Thoracic aorta (tissue), 2 donors: ENCODE measurements at places on chromosomes 2 and 18.

- DNase-seq = no peak
Measured at GRCh38 chr18:10528439-10528838, 2.6 kb downstream of the NAPG start.

DNA sequence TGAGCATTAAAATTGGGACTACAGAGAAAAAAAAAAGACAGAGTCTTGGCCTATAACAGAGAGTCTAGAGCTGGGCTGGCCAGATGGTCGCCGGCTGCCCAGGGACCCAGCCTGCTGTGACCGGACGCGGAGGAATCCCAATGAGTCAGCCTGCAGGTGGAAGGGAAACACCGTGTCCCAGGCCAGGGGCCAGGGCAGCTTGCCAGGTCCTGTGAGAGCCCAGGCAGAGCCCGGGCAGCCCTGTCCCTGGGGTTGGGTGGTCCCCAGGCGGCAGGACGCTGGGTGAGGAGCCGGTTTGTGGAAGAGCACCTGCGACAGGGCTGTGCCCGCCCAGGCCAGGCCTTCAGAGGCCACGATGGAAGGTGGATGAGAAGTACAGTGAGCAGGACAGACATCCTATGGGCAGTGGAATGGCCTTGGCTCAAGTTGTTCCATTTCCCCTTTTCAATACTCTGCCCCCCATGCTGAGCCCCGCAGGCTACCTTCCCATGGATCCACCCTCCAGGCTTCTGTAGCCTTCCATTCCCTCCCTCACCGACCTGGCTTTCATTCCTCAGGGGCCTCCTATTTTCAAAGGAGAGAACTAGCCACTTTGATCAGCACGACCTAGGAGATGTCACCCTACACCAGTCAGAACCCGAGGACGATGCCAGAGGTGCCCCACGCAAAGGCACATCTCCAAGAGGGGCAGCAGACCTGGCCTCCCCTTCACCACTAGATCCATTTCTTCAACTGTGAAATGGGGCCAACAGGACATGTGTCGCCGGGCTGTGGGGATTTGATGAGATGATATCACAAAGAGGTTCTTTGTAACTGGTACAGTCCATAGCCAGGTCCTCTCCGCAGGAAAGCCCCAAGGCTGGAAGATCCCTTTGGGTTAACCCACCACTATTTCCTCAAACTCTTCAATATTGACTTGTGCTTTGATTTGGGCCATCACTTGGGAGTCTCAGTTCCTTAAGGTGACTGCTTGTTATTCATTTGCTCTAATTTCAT lies 87.5 kb downstream of the POLR1A start:
- no peak for DNase-seq

GRCh38 chr18:4107049-4107467 lies 348.0 kb downstream of the DLGAP1 start:
- DNase-seq = no peak

- no peak for DNase-seq
Measured at GRCh38 chr2:41779888-41780287, 267.9 kb upstream of the PKDCC start.

- DNase-seq = no peak
Measured at GRCh38 chr2:263022-263738, 652 bp downstream of the SH3YL1 start.

DNA sequence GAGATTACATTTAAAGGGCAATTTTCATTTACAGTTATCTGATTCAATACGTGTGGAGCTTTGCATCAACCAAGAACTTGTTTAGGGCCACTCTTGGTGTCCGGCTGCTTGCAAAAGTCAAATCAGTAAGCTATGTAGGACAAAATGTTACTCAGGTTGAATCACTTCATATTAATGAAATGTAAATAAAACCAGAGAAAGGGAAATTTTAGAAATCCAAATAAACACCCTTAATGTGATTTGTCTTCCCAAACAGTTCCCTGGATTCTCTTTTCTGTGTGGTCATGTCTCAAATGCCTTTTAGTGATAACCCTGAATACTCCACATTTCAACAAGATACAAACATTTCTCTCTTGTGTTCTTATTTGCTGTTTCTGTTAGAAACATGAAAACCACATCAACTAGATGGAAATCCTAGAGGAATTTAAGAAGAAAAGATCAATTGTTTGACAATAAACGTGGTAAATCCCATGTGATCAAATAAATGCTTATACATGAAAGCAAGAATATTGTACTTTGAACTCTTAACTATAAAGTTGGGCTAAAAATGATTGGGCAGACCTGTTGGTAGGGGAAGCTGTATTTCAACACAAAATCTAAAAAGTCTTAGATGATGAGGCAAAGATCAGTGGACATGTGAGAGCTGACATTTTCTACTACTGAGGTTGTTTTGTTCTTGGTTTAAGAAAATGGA lies 101.3 kb downstream of the CDC42EP3 start:
- DNase-seq = no peak
